ENCODE measurements at places on chromosomes 3 and 15. TPM values are rescaled to one million over a fixed set of nuclear protein-coding genes. Genes with fewer than 3 reads are reported as not detected.

DNA sequence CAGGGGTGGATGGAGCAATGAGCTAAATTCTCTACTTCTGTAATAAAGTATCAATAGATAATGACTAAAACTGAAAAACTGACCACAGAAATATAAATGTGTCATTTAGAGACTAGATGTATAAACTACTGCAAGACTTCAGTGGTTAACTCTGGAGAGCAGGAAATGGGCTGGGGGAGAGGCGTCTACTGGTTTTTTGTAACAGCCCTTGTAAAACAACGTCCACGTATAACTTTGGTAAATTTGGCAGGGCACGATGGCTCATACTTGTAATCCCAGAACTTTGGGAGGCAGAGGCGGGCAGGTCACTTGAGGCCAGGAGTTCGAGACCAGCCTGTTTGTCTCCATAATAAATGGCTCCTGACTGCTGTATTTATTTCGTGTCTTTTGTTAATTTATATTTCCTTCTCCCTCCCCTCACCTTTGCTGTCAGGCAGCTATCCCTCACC lies 12.5 kb downstream of the RAB27A start:
- DNase-seq, result no peak

- DNase-seq, result no peak
Measured at GRCh38 chr3:185311991-185312390, 50.9 kb upstream of the MAP3K13 start.

GRCh38 chr15:29558261-29558660 lies 264.0 kb downstream of the TJP1 start:
- no peak for DNase-seq

Gene MANF
- total RNA-seq, result 41.1 TPM
